ENCODE measurements at places on chromosomes 3 and 15.

DNA sequence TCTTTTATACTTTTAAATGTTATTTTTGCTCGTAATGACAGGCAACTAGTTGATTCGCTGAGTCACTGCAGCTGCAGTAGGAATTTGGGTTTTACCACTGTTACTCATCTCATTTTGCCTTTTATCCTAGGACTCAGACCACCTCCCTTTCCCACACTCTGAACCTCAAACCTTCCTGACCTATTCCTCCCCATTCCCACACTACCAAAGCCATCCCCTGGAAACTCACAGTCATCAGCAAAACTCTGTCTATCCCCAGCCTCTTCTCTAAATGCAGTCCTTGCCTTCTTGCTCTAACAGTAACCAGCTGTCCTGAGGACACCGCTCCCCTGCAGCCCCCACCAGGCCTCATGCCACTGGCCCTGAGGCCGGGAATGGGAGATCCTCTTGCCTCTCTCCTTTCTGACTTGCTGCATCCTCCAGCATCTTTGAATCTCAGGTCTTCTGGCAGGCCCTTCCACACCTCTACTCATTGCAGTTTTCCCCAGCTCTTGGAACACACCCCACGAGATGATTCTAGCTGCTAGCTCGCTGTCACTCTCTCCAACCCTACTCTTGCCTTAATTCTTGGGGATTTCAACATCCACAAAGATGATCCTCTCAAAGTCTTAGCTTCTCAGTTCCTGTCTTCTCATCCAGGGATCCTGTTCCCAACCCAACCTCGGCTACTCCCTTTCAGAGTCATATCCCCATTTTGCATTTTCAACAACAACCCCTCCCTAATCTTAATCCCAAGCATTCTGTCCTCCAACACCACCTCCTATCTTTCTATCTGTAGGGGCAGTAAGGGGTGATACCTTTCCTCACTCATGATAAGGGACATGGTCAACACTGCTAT lies 55.9 kb upstream of the C3orf80 start:
- no peak for DNase-seq

DNA sequence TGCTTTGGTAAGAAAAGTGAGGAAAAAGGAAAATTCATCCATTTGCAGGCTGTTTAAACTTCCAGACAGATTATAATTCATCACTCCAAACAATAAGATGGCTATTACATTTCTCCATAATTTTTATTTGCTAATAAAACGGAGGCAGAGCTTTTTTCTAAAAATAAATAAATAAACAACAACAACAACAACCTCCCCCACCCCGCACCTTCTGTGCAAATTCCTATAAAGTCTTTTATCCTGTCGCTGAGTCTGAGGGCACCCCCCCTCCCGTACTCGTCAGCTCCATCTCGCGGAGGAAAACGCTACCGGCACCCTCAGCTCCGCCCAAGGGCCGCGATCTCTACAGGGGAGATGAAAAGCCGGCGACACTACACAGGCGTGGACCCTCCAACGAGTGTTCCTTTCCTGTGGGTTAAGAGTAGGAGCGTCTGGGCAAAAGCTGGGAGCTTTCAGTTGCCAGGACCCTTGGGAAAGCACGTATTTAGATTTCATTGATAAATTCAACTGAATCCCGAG lies 1.0 kb upstream of the ATP1B3 start:
- peak; percentile 95 for DNase-seq

DNA sequence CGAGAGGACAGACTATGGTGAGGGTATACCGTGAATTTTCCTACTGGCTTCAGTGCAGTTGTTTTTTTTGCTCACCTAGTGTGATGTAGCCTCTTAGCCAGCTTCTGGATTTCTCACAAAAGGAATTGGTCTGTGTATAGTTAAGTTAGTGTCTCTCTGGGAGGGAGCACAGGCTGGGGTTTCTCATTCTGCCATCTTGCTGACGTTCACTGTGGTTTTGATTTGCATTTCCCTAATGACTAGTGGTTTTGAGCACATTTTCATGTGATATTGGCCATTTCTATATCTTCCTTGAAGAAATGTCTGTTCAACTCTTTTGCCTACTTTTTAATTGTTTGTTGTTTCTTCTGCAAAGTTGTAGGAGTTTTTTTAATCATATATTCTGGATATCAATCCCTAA lies 2.2 kb upstream of the CD86 start:
- no peak for DNase-seq

DNA sequence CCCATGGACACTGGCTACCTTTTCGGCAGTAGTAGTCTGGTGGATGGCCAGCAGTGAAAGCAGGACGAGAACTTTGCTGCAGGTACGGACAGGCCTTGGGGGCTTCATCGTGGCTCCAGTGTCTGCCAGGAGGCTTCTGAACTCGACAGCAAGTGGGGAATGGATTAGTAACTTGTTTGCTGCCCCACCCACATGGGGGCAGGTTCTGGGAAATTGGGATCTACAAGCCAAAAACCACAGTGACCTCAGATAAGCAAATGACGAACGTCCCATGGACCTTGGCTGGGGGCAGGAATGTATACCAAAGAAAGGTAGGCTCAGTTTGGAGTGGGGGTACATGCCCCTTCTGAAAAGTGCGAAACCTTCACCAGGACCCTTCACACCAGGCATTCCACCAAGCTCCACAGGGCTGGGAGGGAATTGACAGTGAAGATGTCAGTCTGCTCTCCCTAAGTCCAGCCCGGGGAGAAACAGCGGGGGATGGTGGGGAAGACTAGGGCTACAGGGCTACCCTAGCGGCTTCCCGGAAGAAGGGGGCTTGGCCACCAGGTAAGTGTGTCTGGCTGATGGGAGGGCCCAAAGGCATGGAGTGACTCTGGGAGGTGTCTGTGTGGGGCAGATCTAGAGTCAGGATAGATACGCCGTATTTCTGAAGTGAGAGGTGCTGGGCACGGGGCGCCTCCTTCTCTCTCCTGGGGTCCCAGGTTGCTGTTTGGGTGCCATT lies at the start of gene ITIH4:
Gene ITIH4, minus strand, starts transcription at position 138 of the 724 bp plus-strand sequence. Its CDS starts 30 bp downstream, at position 108.
- DNase-seq = no peak

GRCh38 chr3:55597641-55598040 lies 110.5 kb upstream of the WNT5A start:
- no peak for DNase-seq

DNA sequence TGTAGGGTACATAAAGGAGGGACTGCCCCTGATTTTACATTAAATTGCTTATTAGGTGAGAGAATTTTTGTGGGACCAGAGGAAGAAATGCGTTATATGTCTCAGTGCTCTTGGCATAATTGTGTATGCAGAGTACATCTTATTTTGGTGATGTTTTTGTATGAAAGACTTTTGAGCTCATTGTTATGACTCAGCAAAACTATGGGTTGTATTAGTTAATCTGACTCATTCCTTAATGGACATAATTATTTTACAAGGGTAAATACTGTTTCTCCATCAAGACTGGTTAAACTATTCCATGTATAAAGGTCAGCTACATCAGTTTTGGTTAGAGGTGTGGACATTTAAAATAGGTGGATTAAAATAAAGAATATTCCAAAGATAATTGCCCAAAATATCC lies 156.8 kb downstream of the ALCAM start:
- no peak for DNase-seq

- no peak for DNase-seq
Measured at GRCh38 chr15:84797212-84797611, 19.9 kb upstream of the ALPK3 start.

GRCh38 chr3:141341536-141341935 lies 26.8 kb upstream of the ZBTB38 start:
- DNase-seq = no peak

DNA sequence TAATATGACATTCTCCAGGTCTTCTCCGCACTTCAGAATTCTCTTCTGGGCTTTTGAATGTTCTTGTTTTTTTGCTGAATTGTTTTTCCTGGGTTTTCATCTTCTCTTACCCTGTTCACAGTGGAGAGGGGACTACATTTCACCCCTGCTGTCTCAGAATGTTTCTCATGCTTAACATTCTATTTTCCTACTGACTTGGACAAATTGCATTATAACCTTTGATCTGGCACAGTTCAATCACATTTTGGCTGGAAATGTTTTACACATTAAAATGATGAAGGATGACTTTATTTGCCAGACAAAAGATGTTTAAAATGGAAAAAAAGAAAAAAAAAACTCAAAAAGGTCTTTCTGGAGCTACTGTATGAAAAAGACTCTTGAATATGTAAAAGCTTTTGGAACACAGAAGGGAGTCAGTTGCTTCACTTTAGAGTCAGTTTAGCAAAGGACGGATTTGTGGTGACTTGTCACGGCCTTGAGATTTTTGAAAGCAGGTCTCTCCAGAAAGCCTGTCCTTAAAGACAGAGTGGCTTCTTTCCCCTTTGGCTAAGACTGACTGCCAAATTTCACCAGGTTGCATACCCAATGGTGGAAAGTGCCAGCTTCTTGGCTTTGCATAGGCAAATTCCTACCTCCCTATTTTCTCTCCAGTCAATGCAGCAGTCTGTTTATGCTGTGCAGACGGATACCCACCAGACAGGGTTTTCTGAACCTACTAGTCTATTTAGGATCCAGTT lies 401.0 kb upstream of the TBL1XR1 start:
- DNase-seq = no peak

GRCh38 chr3:190070622-190071347 lies 49.9 kb downstream of the P3H2 start:
- no peak for DNase-seq

GRCh38 chr3:42148982-42149432 lies 57.9 kb downstream of the TRAK1 start:
- DNase-seq = no peak

Measured in NCI-H82 (cell line).